ENCODE measurements at places on chromosomes 16 and 17.

DNA sequence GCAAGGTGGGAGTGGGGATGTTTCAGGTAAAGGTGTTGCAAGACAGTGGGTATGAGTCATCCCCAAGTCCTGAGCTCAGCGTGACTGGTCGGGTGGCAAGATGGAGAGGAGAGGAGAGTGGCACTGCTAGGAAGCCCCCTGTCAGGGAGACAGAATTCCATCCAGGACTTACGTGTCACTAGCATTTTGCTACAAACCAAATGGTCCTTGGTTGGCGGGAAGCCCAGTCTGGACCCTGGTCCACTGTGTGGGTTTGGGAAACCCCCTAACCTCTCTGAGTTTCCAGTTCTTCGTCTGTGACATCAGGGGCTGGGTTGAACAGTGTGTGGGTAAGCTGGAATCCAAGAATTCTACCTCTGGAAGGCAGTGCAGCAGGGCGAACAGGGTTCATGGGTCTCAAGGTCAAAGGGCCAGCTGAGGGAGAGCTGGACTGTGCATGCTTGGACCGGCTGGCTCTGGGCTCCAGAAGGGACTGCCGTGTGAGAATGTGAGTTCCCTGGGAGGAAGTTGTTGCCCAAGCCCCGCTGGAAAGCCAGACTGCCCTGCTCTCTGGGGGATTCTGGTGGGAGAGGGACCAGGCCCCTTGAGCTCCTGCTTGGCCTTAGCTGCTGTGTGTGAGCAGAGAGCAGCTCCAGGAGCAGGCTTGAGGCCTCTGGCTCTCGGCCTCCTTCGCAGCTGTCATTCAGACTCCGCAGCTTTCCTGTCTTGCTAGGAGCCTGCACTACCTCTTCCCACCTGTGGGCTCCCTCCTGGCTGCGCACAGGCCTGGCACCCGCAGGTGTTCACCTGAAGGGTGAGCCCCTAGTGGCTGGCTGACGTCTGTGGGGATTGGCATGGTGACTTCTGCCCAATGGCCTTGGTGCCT lies 84.6 kb downstream of the NT5M start:
- DNase-seq = no peak

- DNase-seq = no peak
Observed at GRCh38 chr16:12435018-12435417, 368.7 kb downstream of the CPPED1 start.

GRCh38 chr17:2551493-2551892 lies 39.8 kb upstream of the METTL16 start:
- no peak for DNase-seq

DNA sequence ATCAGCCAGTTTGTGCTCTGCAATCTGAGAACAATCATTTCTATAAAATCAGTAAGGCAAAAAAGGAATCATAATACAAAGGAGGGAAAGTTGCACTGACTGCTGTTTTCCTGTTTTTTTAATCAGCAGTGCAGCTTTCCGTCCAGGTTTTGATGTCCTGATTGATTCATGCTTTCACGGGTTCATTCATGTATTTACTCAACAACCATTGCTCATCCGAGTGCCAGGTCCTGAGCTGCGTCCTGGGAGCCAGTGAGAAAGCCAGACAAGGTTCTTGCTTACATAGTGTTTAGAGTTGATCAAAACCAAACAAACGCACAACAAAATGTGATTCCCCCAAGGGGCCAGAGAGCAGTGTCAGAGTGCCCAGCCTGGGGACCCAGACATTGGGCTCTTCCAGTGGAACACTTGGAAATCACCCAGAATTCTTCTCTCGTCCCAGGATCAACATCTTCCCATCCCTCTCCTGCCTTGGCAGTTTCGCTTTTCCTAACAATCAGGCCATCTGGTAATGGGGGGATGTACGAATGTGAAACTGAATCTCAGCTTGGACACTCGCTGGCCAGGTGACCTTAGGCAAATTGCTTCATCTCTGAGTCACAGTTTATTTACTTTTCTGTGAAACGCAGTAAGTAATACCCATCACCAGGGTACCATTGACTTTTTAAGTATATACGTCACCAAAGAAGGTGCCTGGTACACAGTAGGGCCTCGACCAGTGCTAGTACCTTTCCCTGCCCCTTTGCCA lies 13.3 kb upstream of the C1QL1 start:
- DNase-seq = no peak

DNA sequence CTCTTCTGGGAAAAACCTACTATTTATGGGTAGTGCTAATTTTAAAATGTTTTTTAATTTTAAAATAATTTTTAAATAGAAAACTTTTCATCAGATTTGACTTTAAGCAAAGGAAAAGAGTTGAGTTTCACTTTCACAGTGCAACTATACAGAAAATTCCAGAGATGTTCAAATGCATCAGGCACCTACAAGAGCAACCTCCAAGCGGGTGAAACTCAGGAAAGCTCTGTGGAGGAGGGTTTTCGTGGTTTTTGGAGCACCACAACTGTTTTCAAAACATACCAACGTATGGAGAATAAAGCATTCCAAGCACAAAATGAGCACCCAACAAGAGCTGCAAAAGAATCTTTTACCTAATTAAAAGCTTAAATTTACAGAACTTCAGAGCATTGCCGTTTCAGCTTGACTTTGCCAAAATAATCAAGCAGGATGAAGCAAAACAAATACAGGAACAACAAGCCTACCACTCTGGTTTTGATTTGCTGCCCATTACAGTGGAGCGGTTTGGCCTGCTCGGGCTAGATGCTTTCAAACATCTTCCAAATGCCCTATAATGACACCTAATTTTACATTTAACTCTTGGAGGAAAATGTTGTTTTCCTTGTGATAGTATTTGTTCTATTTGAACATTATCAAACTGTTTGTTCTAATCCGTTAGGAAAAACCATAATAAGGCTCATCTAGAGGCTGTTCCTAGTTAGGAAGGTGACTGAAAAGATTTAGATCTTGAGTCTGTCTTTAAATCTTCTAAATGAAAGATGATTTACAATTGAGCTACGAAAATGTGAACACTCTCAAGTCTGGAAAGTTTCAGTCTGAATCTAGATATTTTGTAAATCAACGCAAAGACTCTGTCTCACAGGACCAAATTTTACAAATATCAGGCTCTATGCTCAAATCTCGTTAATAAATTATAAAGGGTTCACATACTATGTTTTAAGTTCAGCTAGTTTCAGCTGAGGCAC lies 34.5 kb downstream of the NACA2 start:
- DNase-seq = no peak

DNA sequence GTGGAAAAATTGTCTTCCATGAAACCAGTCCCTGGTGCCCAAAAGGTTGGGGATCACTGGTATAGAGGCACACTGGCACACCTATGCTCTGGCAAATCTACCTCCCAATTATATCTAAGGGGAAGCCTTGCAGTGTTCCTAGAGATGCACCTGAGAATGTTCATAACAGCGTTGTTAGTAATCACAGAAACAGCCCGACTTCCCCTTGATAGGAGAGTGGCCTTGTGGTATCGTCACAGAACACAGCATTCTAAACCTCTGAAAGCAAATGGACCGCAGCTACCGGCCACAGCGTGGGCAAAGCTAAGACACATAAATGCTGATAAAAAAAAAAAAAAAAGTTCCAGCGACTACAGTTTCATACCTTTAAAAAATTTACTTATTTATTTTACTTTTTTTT lies 39.1 kb upstream of the ADGRG1 start:
- DNase-seq = no peak

DNA sequence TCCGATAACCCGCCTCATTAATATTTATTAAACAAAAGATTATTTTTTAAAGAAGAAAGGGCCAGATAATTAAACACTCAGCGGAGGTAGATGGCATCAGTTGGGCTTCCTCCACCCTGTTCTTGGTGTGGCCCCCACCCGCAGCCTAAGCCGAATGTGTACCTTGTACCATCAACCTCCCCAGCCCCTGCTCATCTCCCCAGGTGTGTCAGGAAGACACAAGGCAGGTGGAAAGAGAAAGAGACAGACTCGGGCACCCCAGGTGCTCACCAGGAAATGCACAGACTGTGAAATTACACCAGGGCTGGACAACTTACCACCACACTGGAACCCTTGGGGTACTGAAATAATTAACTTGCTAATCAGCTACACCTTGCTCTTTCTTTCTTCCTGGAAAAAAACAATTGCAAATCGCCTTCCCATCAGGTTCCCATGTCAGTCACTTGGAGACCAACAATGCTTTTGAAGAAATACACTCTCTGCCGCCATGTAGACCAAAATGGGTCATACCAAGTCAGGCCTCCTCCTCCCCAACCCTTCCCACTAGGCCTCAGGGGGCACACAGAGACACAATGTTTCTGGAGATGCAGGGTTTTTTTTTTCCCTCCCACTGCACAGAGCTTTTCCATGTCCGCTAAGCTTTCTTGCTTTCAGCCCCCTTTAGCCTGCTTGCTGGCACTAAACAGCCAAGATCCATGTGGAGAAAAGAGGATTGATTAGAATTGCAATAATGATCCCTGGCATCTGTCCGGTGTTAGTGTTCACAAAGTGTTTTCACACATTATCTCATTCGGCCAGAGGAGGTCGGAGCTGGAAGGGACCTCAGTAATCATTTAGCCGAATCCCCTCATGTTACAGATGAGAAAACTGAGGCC lies 8.6 kb upstream of the LHX1 start:
- DNase-seq = no peak

DNA sequence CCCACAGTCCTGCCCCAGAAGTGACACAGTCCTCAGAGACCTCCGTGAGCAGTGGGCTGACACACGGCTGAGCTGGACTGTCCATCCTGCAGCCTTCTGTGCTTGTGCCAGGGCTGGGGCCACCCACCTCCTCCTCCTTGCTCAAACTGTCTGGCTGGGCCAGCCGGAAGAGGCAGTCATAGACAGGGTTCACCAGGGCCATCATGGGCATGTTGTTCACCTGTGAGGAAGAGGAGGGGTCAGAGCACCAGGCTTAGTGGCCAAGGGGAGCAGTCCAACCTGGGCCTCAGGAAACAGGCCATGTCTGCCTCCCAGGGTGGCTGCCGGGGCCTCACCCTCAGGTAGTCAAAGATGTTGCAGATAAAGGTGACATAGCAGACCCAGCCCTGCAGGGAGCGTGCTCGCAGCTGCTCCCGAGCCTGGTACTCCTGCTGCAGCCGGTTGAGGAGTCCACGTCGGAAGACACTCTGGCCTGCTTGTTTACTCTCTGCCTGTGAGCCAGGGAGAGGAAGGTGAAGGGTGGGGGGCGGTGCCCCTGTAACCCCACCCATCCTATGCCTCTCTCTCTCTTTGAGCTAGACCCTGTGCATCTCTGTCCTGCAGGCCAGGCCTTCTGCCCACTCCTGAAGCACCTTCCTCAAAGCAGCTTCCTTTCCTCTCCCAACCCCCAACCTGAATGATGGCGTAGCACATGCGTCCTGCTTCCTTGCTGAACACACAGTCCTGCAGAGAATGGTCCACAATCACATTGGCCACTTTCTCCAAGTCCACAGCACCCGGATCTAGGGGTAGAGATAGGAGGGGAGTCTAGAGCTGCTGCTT lies 3.4 kb downstream of the MIF4GD start:
- DNase-seq = no peak

DNA sequence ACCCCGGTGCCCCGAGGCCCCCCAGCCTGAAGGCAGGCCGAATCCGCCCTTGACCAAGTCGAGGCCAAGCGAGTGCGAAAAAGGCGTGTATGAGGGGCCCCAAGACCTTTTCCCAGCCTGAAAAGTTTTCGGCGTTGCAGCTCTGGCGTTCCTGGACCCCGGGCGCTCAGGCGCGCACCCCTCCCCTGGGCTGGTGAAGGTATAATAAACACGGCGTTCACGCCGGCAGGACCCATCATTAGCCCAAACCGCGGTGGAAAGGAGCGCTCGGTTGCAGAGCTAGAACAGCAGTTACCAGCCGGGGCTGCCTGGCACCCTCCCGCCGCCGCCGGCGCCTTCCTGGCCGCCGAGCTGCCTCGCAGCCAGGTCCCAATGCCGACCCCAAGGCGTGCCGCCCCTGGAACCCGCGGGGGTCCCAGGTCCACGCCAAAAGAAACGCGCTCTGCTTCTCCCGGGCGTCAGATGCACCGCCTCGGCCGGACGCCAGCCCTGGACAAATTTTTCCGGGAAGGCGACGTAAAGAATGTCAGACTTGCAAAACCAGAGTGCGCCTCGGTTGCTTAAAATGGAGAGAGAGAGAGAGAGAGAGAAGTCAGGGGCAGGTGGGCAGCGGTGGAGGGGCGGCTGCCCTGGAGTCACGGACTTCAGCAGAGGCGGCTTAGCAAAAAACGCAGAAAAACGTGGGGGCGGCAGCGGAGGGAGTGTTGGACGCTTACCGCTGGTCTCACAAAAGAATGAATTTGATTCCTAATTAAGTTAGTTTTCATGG lies 11.5 kb upstream of the FOXF1 start:
- no peak for DNase-seq

- DNase-seq = no peak
Observed at GRCh38 chr17:30323262-30323894, 10.5 kb downstream of the TMIGD1 start.

DNA sequence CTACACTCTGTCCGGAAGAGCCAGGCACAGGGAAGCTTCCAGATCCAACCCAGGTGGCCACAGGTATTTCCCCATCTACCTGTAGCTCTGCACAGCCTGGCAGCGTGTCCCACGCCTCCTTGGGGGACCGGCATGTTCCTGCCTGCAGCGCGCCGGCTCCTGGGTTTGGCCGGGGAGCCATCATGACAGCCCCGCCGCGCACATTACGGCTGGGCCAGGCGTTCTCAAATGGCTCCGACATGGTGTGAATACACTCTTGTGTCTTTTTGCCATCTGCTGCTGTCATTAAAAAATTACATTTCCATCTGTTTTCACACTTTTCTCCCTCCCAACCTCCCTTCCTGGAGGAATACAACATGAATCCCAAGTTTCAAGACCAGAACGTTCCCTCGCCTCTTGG lies 8.0 kb upstream of the GINS2 start:
- no peak for DNase-seq

DNA sequence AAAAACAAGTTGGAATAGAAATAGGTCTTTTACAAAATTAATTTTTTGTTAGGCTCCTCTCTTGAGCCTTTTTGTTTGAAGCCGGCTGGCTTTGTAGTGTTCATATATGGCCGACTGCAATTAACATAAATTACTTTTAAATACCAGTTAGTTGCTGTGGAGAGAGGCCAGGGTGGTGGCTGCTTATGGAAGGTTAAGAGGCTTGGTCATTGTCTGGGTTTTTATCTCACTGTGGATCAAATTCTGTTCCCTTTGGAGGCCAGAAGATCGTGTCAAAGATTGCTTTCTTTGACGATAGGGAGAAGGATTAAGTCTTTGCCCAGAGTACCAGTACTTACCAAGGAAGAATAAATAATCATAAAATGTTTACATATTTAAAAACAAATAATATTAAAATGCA lies 39.9 kb downstream of the MSI2 start:
- no peak for DNase-seq

DNA sequence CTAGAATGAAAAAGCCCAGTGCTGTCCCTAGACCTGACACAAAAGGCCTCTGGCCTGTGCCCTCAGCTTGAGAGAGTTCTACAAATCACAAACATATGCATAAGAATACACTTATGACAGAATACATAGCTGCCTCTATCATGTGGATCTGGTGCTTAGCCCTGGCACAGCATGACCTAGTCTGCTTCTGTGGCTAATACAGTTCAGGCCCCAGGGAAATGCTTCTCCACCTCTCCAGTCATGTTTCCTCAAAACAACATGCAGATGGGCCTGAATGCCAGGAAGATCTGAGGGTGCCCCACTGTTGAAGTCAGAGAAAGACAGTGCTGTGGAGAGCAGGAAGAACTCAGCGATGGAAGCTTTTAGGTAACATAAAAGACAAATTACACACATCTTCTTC lies 231.9 kb upstream of the SALL1 start:
- DNase-seq = no peak
